ENCODE measurements at places on chromosomes 3 and 15.

- peak; percentile 32 for DNase-seq
These were observed 82.2 kb upstream of the SLC25A26 start for GRCh38 chr3:66138336-66139313.

- DNase-seq = no peak
These were observed 211.8 kb upstream of the DPH6 start for GRCh38 chr15:35757765-35758164.

- DNase-seq = no peak
These were observed 5.6 kb upstream of the AEN start for GRCh38 chr15:88615303-88616107.

DNA sequence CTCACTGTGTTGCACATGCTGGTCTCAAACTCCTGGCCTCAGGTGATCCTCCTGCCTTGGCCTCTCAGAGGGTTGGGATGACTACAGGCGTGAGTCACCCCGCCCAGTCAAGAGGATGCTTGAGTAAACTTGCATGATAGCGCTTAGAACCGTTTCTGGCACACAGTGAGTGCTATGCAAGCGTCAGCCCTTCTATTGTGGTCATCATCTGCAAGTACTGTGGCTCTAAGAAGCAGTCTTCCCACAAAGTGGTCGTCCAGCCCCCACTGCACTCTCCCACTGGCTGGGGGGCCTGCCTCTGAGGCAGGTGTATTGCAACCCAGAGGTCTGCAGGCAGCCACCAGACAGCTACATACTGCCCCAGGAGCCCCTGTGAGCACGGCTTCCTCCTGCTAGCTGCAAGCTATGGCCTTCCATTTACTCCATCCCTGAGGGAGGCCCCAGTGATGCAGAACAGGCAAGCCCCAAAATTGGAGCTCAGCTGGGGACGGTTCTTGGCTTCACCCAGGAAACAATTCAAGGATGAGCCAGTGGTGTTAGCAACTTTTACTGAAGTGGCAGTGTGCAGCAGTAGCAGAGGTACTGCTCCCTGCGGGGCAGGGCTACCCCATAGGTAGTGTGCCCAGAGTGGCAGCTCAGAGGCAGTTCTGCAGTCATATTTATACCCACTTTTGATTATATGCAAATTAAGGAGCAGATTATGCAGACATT is 95.4 kb downstream of the LSM3 start:
- DNase-seq = no peak

DNA sequence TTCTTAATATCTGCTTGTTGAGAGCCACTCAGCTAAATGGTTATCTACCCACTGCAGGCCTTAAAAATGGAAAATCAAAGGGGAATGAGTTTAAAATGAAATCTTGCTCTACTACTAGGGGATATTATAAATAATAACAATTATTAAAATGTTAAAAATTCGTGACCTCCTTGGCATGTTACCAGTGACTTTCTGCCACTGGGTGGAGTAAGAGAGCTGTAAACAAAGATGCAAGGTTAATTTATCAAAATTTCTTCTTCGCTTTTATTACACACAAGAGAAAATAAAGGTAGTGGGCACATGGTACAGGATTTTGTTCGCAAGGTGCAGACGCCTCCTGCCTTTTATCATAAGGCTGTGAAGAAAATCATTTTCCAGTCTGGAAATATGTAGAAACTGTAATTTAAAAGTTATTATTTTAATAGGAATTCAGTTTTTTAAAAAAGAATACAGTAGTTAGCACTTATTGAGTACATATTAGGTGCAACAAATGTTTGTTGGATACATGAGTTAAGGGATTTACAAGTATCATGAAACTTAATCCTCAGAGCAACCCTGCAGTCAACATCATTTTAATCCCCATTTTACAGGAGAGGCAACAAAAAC is 272.6 kb downstream of the SUCLG2 start:
- DNase-seq = no peak

Data from NCI-H1092 (cell line).